Cortex of kidney (tissue), 1 donor: ENCODE measurements at places on chromosomes 5 and 9.

DNA sequence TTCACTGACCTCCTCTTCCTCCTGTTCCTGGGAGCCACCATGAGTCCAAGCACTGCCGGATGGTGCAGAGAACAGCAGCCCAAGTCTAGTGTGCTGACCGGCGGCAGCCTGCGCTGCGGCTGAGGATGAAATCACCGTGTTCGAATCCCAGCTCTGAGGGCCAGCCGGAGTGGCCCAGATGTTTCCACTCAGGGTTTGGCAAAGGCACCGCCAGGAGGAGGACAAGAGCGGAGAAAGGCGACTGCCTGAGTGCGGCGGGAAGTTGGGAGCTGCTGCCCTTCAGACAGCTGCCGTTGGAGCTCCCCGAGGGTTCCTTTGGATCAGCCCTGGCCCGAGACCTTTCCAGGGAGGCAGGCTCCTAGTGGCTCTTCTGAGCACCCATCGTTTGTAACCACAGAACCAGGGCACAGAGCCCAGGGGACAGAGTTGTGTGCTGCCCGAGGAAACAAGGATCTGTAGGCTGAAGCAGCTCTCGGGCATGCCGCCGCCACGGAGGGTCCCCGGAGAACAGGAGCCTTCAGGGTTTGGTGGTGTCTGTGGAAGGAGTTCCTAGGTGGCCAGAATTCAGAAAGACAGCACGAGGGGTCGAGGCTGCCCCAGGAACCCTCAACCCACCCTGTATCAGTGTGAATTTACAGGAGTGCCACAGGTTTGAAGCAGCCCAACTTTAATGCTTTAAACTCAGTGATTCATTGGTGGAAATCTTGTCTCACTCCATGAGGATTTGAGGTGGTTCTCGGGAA, 115.6 kb upstream of the COL5A1 start:
- no peak for DNase-seq

- no peak for DNase-seq
Observed at GRCh38 chr9:16753256-16753655, 117.2 kb downstream of the BNC2 start.

DNA sequence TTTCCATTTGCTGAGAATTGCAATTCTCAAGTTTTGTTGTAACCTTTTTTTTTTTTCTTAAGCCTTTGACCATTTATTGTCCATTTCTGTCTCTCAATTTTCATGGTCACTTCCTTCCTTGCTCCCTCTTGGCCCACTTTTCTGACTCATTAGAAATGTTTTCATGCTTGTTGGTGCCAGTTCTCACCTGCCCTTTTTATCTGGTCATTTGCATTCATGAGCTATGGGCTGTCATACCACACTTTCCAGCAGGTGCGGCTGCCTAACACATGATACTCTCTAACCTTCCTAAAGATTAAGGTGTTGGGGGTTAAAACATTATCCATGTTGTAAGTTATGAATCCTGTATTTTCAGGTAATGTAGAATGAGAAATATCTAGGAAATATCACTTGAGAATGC, 150.5 kb upstream of the TLX3 start:
- no peak for DNase-seq

DNA sequence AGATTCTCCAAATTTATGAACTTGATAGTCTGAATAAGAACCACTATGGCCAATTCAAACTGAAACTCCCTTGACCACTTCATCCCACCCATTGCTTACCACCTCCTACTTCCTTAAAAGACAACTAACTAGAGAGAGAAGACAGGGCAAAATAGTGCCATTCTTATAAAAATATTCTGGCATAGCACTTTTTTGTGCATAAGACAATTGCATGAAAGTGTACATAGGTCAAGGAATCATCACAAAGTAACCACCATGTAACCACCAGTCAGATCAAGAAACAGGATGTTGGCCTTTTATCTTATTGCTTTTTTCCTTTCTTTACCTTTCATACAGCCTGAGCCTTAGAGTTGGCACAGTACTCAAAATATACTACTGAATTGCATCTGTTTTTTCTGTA, 8.1 kb upstream of the ARSB start:
- DNase-seq: no peak

GRCh38 chr5:137026296-137026695, 472.8 kb downstream of the SPOCK1 start:
- no peak for DNase-seq

DNA sequence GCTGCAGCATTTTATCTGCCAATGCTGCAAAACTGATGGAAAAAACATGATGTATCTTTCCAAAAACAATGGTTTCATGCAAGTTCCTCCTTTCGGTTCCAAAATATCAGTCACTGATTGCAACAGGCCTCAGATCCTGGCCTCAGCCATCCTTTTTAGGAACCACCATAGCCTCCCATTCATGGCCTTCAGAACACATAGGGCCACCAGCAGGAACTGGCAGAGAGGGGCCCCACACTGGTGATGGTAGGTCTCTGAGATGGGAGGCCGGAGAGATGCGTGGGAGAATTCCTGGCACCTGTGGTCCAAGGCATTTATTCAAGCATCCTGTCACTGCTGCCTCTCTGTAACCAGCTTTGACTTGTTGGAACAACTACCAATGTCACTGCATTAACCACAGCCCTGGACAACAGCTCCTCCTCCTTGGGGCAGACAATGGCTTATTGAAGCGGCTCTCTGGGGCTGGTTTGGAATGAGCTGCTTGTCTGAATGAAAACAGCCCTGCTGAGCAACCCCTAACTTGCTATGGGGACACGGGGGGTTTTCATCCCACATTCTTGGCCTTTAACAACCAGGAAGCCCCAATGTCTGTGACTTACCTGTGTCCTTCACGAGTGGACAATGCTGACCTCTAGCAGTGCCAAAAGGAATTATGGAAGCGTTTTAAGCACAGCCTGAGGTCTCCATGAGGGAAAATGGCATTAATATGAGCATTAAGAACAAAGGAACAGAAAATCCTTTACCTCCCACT, 108.1 kb downstream of the LHFPL2 start:
- no peak for DNase-seq

DNA sequence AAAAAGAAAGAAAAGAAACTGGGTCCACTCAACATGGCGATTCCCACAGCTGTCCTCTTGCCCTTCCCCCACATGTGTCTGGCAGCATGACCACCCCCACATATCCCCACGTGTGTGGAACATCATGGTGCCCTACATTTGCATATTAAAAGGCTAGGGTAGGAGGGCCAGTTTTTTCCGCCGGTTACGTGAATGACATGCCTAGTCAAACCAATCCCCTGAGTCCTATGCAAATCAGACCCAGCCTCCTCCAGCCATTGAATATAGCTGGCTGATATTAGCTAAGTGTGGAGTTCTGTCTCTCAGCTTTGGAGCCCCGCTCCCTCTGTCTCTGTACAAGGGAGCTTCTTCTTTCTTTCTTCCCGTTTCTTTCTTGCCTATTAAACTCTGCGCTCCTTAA, 33.0 kb upstream of the CCDC112 start:
- no peak for DNase-seq

GRCh38 chr5:41219658-41220269, 6.4 kb upstream of the C6 start:
- DNase-seq: no peak

GRCh38 chr5:177528631-177529030, 11.9 kb upstream of the DDX41 start:
- no peak for DNase-seq

DNA sequence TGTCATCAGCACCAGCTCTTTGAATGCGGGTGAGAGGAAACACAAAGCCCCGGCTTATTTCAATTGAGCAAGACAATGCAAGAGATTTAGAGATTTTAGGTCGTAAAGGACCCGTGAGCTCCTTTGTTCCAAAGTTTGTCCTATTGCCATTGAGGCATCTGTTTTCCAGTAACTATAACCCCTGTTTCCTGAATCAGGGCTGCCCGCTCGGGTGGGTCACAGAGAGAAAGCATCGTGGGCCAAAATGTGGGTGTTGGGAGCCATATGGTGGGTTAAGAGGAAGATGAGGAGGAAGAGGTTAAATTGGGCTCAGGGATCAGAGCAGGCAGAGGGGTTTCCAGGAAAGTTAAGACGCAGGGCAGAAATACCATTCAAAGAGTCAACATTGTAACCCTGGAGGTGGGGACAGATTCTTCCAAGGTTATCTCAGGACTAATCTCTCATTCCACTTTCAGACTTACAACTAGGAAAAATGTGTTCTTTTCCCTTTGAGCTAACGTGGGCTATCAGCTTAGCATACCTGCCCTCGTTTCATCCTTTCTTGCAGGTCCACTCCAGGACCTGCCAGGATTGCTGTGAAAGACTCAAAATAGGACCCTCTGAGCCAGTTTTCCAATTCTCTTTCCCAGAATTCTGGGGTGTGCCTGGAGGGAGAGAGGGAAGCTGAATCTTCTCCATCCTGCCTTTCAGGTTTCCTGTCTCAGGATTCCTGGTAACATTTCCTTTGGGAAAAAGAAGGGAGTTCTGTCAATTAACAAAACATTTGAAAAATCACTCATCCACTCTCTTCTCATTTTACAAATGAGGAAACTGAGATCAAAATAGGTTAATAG, 95.5 kb upstream of the TAF11L2 start:
- DNase-seq: no peak

DNA sequence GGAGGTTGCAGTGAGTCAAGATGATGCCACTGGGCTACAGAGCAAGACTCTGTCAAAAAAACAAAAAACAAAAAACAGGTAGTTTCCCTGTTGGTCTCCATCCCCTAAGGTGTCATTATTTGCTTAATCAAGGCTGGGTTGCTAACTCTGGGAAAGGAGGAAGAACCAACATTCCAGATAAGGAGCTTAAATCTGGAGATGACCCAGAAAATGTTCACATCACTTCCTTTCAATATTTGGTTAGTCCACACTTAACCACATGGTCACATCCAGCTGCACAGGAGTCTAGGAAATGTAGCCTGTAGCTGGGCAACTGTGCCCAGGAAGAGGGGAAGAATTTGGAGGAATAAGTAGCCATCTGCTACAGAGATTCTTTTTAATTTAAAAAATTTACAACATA, 25.9 kb upstream of the MEGF9 start:
- no peak for DNase-seq

GRCh38 chr5:79200573-79201183, 35.3 kb upstream of the JMY start:
- DNase-seq: no peak

DNA sequence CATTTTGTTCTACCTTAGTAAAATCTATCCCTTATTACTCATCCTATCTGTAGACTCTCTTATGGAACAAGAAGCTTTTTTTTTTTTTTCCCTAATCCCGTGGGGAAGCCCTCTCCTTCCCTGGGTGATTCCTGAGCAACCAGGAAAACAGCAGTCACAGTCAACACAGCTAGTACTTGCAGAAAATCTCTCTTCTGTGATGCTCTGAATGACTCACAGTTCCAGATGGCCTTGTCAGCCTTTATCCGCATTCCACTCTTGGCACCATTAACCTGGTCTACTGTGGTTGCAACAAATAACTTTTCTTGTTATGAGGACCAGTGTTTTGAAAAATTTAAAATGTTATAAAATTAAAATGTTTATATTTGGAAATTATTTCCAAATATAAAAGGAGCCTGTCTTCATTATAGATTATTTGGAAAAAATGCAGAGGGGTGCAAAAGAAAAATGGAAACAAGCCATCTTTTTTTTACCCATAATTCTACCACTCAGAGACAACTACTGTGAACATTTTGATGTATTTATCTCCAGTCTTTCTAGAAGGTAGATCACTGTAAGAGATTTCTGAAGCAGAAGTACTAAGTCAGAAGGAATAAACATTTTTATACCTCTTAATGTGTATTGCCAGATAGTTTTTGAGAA, 486.7 kb downstream of the RAB3C start:
- DNase-seq: no peak

- no peak for DNase-seq
Observed at GRCh38 chr5:87434461-87434860, 21.7 kb upstream of the CCNH start.

DNA sequence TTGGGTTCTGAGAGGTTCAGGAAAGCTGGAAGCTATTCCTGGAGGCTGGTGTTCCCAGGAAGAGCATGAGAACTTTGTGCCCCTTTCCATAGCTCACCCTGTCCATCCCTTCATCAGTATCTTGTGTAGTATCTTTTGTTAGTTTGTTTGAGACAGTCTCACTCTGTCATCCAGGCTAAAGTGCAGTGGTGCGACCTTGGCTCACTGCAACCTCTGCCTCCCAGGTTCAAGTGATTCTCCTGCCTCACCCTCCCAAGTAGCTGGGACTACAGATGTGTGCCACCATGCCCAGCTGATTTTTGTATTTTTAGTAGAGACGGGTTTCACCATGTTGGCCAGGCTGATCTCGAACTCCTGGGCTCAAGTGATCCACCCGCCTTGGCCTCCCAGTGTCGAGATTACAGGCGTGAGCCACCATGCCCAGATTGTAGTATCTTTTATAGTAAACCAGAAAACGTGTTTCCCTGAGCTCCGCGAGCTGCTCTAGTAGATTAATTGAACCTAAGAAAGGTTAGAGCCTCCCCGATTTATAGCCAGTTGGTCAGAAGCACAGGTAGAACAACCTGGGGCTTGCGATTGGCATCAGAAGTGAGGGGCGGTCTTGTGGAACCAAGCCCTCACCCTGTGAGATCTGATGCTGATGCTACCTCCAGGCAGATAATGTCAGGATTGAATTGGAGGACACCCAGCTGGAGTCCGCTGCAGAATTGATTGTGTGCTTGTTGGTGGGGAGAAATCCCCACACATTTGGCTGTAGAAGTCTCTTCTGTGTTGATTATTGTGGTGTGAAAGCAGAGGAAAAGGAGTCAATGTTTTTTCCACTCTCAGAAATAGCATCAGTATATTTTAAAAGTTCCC, 32.3 kb downstream of the ATP6V0E1 start:
- DNase-seq: no peak

DNA sequence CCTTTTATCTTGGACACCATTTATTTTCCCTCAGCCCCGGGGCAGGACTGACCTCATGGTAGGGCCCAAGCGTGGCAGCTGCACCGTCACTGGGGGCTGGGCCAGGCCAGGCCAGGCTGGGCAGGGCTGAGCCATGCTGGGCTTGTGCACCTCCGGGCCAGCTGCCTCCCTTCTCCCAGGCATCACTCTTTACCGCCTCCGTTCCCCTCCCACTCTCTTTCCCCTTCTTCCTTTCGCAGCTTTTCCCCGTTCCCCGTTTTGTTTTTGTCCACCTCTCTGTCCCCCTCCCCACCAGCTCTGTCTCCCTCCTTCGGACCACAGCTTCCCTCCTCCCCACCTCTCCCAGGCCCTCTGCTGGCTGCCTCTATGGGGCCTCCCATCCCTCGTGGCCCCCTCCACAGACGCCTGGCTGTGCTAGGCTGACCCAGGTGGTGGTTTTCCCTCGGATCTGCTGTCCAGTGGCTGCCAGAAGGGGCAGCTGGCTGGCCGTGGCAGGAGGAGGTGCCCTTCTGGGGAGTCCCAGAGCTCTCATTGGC, 17.9 kb downstream of the FGF18 start:
- no peak for DNase-seq

GRCh38 chr5:138032028-138032571, 779 bp downstream of the FAM13B start:
- DNase-seq: no peak
